ENCODE measurements at places on chromosomes 3 and 15.

- no peak for DNase-seq
Observed at GRCh38 chr3:40637906-40638305, 113.1 kb downstream of the ZNF621 start.

- no peak for DNase-seq
Observed at GRCh38 chr3:49387721-49388120, 24.1 kb downstream of the RHOA start.

GRCh38 chr3:57120040-57120439 lies 45.1 kb downstream of the IL17RD start:
- no peak for DNase-seq

- no peak for DNase-seq
Observed at GRCh38 chr15:39332846-39333245, 248.0 kb upstream of the THBS1 start.

GRCh38 chr3:158789592-158789991 lies 12.3 kb upstream of the MFSD1 start:
- no peak for DNase-seq

DNA sequence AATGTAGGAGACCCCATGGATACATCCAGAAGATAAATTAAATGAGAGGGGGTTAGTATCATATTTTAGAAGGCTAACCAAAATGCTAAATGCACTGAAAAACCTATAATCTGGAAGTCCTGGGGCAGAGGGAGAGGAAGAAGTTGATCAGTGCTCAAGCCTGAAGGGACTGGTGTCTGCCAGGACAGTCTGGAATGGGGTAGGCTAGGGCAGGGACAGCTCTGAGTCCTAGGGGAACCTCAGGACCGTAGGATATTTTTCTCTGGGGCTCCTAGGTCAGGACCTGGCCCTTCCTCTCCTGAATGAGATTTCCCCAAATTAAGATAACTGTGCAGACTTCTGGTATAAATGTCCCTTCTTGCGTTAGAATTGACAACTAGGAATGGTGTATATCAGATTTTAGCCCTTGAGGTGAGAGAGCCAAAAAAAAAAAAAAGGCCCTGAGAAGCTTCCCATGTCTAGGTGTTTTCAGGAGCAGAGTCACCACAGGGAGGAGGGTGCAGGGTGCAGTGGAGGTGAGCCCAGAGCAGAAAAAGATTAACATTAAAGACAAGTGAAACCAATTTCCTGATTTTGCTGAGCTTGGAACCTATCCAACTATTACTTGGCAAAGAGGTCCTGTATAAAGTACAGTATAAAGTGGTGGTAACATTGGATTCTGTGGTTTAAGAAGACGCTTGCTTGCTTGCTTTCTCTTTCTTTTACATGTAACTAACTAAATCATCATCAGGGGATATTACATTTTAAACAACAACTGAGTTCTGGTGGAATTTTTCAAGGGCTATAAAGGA lies 63.5 kb downstream of the HACD2 start:
- DNase-seq: peak; percentile 2

- DNase-seq: no peak
Observed at GRCh38 chr15:74399511-74400312, 32.3 kb upstream of the CYP11A1 start.

DNA sequence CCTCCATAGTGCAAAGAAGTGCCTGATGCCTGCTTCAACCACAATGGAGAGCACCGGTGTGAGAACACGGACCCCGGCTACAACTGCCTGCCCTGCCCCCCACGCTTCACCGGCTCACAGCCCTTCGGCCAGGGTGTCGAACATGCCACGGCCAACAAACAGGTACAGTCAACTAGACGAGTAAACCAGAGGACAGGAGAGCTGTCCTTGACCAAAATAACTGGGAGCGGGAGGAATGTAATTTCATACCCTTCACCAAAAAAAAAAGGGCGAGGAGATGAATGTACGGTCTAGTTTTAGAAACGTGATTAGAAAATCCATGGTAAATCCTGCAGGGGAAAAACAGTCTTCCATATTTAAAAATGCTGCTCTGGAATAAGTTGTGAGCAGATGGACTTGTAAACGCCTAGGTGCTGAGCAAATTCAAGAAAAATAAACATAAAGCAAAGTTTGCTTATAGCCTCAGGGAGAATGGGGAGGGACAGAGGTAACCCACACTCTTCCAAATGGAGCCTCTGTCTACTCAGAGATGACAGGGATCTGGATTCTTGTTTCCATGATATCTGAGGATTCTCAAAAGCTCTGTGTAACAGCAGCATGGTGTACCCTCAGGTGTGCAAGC lies 8.4 kb downstream of the THBS1 start:
- no peak for DNase-seq

GRCh38 chr3:14216257-14217048 lies 37.8 kb downstream of the LSM3 start:
- DNase-seq: no peak

DNA sequence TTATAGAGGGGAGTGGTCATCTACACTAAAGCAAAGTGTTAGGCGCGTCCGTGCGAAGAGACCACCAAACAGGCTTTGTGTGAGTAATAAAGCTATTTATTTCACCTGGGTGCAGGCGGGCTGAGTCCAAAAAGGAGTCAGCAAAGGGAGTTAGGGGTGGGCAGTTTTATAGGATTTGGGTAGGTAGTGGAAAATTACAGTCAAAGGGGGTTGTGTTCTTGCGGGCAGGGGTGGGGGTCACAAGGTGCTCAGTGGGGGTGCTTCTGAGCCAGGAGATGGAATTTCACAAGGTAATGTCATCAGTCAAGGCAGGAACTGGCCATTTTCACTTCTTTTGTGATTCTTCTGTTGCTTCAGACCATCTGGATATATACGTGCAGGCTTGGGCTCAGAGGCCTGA lies 47.1 kb downstream of the OIP5 start:
- no peak for DNase-seq

DNA sequence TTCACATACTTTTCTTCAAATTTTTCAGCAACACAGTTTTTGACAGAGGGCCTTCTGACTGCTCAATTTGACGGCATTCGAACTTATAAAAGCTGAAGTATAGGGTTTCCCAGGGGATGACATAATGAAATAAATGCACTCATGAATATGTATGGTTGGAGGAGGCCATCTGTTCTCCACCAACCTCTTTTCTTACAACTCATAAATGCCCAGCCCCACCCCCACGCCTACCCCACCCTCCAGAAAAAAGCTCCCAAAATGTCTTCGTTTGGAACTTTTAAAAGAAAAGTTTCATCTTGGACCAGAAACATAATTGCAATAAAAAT lies 211.6 kb upstream of the LRRN1 start:
- DNase-seq: no peak

DNA sequence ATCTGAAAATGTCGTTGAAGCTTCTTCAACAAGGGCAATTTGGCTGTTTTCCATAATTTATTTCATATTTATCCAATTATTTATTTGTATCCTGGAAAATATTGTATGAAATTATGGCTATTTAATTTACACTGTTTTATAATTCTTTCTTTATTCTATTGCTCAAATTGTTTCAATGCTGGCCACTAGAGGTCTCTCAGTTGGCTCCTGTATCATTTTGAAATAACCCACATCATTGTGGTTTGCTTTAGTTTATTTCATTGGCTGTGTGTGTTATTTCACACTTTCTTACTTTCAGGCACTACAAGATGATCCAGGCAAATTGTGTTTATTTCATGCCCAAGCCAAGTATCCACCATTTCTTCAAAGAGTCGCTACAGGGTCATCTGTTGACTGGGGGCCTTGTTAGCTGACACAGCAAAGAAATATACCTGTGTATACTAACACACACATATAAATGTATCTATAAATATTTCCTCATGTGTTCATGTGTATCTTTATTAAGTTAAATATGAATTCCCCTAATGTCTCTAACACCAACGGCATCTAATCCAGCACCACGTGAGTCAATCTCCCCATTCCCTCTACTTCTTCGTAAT lies 86.2 kb downstream of the NPAP1 start:
- no peak for DNase-seq

- no peak for DNase-seq
Observed at GRCh38 chr15:43469867-43470266, 23.1 kb downstream of the TP53BP1 start.

DNA sequence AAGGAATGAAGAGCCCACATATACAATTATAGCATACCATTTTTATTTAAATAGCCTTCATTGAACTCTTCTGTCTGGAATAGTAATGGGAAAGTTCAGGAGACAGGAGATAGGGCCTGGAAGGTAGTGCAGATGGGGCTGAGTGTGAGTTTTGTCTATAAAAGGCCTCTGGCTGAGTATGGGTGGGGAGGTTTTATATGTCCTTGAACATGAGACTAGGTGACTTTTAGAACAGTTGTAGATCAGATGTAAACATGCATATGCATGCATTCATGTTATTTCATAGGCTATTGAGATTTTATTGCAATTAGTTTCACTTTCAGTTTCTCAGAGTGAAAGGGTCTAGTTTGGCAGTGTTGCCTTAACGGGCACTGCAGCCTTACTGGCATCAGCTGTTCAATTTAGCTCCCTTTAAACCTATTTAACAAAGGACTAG lies 27.1 kb downstream of the CGGBP1 start:
- DNase-seq: peak; percentile 33

DNA sequence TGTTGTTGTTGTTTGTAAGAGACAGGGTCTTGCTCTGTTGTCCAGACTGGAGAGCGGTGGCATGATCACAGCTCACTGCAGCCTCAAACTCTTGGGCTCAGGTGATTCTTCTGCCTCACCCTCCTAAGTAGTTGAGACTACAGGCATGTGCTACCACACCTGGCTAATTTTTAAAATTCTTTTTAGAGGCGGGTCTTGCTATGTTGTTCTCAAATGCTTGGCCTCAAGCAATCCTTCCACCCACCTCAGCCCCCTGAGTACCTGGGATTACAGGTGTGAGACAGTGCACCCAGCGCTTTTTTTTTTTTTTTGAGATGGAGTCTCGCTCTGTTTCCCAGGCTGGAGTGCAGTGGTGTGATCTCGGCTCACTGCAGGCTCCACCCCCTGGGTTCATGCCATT lies 46.7 kb downstream of the TMOD3 start:
- DNase-seq: no peak

DNA sequence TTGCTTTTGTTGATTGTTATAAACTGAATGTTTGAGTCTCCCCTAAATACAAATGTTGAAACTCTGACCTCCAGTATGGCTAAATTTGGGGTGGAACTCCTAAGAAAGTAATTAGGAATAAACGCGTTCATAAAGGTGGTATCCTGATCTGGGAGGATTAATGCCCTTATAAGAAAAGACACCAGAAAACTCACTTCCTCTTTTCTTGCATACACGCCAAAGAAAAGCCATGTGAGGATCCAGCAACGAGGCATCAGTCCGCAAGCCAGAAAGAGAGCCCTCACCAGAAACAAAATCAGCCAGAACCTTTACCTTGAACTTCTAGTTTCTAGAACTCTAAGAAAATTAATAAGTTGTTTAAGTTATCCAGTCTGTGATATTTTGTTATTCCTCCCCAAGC lies 37.4 kb upstream of the AZI2 start:
- no peak for DNase-seq

GRCh38 chr3:67200618-67201017 lies 202.5 kb downstream of the KBTBD8 start:
- no peak for DNase-seq

GRCh38 chr3:14620512-14620911 lies 31.1 kb upstream of the CCDC174 start:
- no peak for DNase-seq

GRCh38 chr15:71195242-71195641 lies 80.0 kb downstream of the THSD4 start:
- DNase-seq: no peak

GRCh38 chr15:100807028-100807427 lies 72.6 kb upstream of the ALDH1A3 start:
- DNase-seq: no peak
